ENCODE measurements at places on chromosomes 4 and X.

- no peak for DNase-seq
Observed at GRCh38 chrX:120023259-120023658, 54.2 kb downstream of the RHOXF2B start.

DNA sequence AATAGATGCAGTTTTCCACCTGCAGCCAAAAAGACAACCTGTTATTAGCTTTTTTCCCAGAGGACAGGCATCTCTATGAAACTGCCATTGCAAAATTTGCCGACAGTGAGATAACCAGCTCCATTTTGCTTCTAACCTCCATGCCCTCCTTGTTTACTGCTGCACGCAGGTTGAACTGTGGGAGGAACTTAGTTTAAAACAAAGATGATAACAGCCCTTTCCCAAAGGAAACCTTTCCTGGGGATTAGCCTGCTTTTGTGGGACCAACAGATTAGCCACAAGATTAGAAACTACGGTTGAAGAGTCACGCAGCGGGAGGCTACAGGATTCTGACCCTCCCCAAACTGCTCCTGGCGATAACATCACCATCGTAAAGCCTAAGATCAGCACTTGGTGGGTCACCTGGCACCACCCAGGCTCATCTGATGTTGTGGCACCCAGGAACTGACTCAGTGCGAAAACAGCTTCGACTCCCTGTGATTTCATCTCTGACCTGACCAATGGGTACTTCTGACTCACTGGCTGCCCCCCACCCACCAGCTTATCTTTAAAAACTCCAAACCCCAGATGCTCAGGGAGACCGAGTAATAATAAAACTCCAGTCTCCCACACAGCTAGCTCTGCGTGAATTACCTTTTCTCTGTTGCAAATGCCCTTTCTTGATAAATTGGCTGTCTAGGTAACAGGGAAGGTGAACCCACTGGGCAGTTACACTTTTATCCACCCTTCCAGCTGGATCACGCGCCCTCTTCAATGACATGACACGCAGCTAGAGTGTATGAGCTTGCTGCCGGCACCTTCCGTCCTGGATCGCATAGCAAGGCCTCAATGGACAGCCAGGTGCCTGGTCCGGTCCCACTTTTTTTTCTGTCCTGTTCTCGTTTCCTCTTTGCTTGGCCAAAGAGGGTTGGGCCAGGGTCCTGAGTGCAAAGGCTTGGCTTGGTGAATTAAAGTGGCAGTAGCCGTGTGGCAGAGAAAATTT, 27.2 kb downstream of the NOP14 start:
- no peak for DNase-seq

- DNase-seq, result no peak
Observed at GRCh38 chr4:25215511-25215910, 18.3 kb upstream of the PI4K2B start.

GRCh38 chr4:149493492-149493891, 322.2 kb downstream of the IQCM start:
- DNase-seq, result no peak

GRCh38 chr4:23070848-23071570, 378.3 kb downstream of the GBA3 start:
- DNase-seq, result no peak

DNA sequence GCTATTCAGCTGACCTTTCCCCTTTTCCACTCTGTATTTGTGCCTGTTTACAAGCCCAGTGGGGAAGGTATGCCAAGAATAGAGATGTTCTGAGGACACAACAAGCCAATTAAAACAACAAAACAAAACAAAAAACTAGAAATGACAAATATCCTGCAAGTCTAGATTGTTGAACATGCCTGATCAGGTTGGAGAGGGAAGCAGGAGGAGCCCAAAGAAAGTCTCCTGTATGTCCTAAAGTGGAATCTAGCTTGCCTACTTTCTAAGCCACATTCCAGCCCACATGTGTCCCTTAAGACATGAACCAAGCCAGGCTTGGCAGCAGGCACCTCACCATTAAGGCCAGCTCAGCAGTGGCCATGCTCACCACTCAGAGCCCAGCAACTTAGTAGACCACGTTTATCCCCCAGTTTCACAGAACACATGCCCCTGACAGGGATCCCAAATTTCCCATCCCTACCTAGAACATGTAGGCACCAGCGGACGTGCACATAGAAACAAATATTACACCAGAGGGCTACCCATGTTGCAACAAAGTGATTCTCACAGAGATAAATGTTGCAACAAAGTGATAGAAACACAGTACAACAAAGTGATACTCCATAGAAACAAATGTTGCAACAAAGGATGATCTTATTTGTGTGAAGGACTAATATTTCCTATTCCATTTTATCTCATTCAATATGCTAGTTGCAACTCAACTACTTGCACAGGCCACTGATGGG, 48.3 kb downstream of the CD99L2 start:
- DNase-seq, result no peak

- DNase-seq, result no peak
Observed at GRCh38 chrX:28981952-28982351, 394.7 kb downstream of the IL1RAPL1 start.

DNA sequence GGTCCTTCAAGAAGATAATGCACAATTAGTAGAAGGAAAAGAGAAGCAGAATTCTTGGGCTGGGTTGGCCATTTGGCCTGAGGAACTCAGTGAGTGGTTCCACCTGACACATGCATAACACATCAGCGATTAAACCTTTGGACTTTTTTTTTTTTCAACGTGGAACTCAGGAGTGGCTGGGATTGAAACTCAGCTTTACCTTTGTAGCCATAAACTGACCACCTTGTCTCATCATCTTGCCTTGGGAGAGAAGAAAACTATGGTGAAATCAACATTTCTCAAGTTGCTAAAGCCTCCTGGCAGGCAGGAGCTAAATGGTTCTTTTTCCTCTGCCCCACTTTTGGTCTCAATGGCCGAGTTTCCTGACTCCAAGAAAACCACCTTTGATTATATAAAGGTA, 16.3 kb downstream of the PTTG2 start:
- no peak for DNase-seq

- no peak for DNase-seq
Observed at GRCh38 chr4:111405989-111406388, 739.3 kb upstream of the FAM241A start.

- DNase-seq, result no peak
Observed at GRCh38 chr4:138938366-138938690, 77.3 kb upstream of the NOCT start.

GRCh38 chr4:37531151-37531550, 155.0 kb downstream of the RELL1 start:
- no peak for DNase-seq

- DNase-seq, result no peak
Observed at GRCh38 chr4:26905172-26905571, 44.5 kb downstream of the STIM2 start.

- no peak for DNase-seq
Observed at GRCh38 chr4:173883821-173884220, 353.8 kb upstream of the HAND2 start.

- no peak for DNase-seq
Observed at GRCh38 chrX:18076434-18076833, 144.3 kb downstream of the BEND2 start.

DNA sequence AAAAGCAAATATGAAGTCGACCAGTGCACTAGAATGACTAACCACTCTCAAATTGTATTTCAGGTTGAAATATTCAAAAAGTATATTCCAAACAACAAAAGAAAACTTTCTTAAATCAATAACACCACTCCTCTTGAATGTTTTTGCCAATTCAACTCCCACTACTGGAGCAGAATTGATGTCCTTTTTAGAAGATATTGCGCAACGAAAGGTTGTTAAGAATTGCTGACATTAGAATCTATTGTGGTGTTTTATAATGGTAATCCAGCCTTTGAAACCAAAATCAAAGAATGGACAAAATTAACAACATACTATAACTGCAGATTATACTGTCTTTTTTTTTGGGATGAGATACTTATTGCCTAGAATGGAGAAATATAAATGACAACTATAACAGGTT, 331.3 kb downstream of the GRXCR1 start:
- DNase-seq, result no peak

DNA sequence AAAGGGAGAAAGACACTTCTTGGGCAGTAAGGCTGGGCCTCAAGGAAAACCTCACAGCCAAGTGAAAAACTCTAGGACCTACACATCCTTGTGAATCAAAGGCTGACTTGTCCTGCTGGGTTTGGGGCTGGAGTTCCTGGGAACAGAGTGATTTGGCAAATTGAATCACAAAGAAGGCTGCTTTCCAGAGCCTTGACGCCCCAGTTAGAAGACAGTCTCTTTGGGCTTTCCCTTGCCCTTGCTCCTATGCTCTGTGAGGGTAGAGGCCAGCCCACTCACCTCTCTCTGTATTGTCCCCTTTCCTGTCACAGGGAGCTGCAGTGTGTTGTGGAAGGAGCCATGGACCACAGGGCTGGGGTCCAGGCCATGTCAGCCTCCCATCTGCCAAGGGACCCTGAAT, 9.6 kb downstream of the AMER1 start:
- no peak for DNase-seq

DNA sequence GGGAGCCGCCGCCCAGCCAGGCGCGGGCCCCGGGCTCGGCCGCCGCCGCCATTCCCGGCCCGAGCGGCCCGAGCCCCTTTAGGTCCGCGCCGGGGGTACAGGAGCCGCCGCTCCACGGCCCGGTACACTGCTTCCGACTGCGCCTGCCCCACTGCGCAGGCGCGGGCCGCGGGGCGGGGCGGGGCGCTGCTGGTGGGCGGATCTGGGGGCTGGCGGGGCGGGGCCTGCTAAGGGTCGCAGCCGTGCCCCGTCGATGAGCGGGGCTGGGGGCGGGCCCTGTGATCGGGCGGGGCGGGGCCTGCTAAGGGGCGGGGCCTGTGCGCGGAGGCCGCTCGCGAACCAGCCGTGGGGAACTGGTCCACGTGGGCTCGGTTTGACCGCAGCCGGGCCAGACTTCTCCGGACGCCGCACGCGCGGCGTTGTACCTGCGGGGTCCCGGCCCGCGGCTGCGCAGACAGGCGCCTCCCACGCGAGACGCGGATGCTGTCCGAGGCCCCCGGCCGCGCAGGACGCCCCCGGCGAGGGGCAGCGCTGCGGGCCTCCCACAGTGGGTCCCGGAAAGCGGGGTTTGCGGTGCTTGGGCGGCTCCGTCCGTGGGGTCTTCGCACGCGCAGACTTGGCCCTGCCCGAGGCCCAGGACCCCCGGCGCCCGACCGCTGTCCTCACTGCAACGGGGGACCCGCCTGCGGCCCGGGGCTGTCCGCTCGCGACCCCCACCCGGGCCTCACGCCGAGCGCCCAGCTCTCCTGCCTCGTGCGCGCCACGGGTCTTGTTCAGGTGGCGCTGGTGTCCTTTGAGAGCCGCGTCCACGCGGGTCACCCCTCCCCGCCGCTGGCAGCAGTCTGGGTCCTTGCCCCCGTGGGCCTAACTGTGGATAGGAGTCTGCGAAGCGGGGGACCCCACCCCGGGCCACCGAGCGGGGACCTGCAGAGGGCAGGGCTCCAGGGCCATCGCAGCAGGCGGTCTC, at the start of gene DGKQ:
Gene DGKQ (minus strand): TSS at position 139 of the 967 bp plus-strand sequence. CDS start 87 bp downstream, at position 52.
- peak; percentile 53 for DNase-seq

- DNase-seq, result peak; percentile 40
Observed at GRCh38 chr4:78222575-78223186, 165.6 kb downstream of the FRAS1 start.

- no peak for DNase-seq
Observed at GRCh38 chr4:7021930-7022664, 21.1 kb upstream of the TADA2B start.

- no peak for DNase-seq
Observed at GRCh38 chrX:26918631-26919030, 544.5 kb downstream of the PPP4R3C start.

GRCh38 chr4:173337463-173337862, 3.3 kb upstream of the HMGB2 start:
- DNase-seq, result no peak

DNA sequence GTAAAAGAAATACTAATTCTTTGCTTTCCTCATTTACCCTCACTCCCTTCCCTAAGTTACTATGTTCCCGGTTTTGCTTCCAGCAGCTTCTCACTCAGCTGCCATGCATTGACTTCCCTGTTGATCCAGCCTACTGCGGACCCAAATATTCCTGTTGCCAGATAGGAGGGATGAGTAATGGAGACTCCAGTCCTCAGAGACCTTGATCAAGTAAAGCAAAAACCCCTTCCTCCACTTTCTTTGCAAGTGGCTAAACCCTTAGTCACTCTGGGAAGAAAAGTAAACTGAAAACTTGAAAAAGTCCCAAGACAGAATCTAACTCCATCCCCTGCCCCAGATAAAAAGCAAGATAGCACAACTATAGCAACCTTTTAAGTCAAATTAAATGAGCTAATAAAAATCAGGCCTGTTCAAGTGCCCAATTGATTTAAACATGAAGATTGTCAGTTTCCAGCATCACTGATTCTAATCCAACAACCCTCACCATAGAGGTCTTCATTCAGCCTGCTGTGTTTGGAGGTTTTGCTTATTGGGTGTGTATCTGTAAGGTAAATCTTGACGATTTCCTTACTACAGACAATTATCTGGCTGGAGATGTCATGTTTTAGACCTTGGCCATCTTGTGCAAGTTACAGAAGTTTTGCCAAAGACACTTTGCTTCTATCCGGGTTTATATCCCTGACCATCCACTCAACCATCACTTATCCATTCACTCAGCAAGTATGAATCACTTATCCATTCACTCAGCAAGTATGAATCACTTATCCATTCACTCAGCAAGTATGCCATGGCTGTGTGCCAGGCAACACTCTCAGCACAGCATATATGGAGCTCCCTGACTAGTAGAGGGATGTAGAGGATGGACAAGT, 17.6 kb downstream of the FGFBP1 start:
- DNase-seq, result no peak

GRCh38 chrX:65451663-65452062, 82.9 kb downstream of the LAS1L start:
- DNase-seq, result no peak

- DNase-seq, result no peak
Observed at GRCh38 chr4:118033148-118034052, 886 bp upstream of the NDST3 start.

- DNase-seq, result no peak
Observed at GRCh38 chr4:143232277-143232676, 47.6 kb downstream of the USP38 start.

DNA sequence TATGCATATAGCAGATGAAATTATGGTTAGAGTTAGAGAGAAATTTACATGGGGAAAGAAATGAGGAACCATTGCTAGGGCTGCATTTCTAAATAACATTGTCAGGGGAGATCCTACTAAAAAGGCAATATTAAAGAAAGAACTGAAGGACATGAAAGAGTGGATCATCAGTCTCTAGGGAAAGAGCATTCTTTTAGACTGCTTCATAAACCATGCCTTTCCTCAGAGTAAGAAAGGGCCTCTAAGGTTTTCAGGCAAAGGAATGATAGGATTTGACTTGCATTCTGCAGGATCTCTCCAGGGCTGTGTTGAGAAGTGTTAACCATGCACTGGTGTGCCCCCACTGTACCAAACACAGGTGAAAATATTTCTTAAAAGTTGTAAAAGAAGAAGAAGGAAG, 385.4 kb upstream of the MAD2L1 start:
- no peak for DNase-seq

GRCh38 chr4:73648478-73648877, 28.2 kb upstream of the RASSF6 start:
- peak; percentile 57 for DNase-seq

DNA sequence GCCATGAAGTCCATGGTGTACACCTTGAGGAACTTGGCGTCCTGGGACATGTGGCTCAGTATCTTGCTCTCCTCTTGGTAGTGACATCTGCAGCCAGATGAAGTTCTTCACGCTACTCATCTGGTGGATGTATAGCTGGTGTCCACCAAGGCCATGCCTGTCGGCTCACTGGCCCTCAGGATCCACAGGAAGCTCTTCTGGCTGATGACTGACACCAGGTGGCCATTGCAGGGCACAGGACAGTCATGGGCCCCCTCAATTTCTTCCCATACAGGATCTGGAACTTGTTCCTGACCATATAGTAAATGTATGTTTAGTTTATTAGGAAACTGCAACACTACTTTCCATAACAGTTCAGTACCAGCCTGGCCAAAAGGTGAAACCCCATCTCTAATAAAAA, 10.3 kb upstream of the CLCN5 start:
- DNase-seq, result no peak
